ENCODE measurements at places on chromosomes 7 and 10. TPM values are rescaled to one million over a fixed set of nuclear protein-coding genes. Genes with fewer than 3 reads are reported as not detected.

NRCAM gene
- not detected for total RNA-seq

OR6V1 gene
- not detected for total RNA-seq

- H3K36me3 ChIP-seq = peaks cover 47% of the 10 kb centered on the region
- H3K27ac ChIP-seq = no peak overlapping the region
- peak; percentile 8 for DNase-seq
- H3K27me3 ChIP-seq = no peaks in the 10 kb centered on the region
- no peak overlapping the region for H3K4me3 ChIP-seq
Measured at GRCh38 chr10:99711129-99711719, 20.7 kb downstream of the COX15 start.

SORCS1 gene
- not detected for total RNA-seq

VAX1 gene
- not detected for total RNA-seq

DNA sequence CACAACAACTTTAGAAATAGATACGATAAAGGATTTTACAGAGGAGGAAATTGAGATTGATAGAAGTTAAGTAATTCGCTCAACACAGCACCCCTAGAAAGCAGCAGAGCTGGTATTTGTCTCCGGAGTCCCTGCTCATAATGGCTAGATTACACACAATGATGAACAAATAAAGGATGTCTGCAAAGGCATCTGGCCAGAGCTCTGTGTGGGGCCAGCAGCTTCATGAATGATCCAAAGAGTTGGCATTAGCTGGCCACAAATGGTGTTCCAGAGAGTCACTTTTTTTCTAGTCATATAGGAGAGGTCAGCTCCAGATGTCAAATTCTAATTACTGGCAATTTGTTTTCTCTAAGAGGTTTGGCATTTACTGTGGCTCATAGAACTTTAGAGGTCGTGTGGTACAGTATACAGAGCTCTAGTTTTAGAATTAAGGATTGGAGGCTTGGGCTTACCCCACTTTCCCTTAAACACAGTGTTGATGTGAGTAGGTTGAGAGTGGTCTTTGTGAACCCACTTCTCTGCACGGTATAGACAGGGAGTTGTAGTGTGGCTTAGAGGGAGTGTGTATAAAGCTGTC is 186.2 kb downstream of the BICC1 start:
- H3K4me1 ChIP-seq = no peaks in the 10 kb centered on the region
- no peak for DNase-seq
- no peaks in the 10 kb centered on the region for H3K27me3 ChIP-seq
- no peak overlapping the region for H3K4me3 ChIP-seq
- H3K27ac ChIP-seq = no peak overlapping the region
- H3K36me3 ChIP-seq = no peaks in the 10 kb centered on the region

DNA sequence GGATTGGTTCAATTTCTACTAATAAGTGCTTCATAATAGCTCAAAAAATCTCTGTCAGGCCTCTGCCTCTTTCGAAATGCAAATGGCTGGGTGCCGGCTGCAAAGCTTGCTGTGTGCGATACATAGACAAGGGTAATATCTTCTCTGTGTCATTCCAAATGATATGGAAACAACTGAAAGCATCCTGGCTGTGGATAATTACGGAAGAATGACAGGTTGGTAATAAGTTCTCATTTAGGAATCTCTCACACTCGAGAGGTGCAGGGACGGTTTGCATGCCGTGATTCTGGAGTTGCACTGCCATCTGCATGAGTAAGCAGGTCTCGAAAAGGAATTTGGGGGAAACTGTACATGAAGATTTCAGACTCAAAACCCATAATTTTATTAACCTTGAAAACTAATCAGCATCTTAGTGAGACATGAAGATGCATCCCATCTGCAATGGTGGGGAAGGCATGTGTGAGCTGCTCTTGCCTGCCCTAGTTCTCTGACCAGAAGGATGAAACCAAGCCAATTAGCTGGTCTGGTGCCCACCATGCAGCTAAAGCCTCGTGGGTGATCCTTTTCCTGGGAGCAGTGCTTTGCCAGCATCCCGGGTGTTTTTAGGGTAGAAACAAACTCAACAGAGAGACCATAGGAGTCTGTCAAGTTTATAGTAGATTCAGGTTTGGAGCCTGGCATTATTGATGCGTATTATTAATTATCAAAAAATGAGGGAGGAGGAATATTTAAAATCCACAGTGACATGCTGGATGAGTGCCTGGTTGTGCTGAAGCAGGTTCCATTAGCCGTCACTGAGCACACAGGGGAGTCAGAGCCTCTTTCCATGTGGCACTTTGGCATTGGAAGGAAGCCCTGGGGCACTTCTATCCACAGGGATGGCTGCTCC is 503.6 kb upstream of the MGMT start:
- no peak overlapping the region for H3K4me3 ChIP-seq
- no peak for DNase-seq
- no peaks in the 10 kb centered on the region for H3K4me1 ChIP-seq
- no peaks in the 10 kb centered on the region for H3K36me3 ChIP-seq
- no peaks in the 10 kb centered on the region for H3K27me3 ChIP-seq

DNA sequence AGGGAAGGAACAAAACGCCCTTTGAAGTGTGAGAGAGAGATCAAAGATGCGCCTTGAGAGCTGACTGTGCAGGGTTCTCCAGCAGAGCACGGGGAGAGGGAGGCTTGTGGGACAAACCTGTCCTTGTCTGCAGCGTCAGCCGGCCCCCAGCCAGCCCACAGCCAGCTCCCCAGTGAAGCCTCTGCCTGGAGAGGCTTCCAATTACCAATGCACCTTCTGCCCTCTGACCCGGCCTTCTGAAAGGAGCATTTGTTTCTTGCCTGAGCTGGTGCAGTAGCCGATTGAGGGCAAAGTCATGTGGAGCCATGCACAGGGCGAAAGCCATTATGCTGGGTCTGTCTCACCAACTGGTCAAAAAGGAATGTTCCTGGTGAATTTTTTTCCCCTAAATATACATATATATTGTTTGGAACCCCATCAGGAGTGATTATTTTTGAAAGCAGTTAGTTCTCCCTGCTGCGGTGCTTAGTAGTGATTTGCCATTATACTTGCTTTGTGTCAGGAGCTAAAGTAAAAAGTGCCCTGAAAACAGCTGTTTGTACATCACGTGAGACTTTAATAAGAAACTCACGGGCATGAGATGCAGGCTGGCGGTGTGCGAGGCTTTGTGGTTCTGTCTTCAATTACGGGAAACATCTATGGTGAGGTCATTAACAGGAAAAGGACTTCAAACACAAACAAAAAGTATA is 268.6 kb downstream of the KLF6 start:
- H3K4me1 ChIP-seq = no peaks in the 10 kb centered on the region
- no peak for DNase-seq
- no peak overlapping the region for H3K4me3 ChIP-seq
- no peak overlapping the region for H3K27ac ChIP-seq
- H3K27me3 ChIP-seq = no peaks in the 10 kb centered on the region
- no peaks in the 10 kb centered on the region for H3K36me3 ChIP-seq

PRSS37 gene
- not detected for total RNA-seq

DNA sequence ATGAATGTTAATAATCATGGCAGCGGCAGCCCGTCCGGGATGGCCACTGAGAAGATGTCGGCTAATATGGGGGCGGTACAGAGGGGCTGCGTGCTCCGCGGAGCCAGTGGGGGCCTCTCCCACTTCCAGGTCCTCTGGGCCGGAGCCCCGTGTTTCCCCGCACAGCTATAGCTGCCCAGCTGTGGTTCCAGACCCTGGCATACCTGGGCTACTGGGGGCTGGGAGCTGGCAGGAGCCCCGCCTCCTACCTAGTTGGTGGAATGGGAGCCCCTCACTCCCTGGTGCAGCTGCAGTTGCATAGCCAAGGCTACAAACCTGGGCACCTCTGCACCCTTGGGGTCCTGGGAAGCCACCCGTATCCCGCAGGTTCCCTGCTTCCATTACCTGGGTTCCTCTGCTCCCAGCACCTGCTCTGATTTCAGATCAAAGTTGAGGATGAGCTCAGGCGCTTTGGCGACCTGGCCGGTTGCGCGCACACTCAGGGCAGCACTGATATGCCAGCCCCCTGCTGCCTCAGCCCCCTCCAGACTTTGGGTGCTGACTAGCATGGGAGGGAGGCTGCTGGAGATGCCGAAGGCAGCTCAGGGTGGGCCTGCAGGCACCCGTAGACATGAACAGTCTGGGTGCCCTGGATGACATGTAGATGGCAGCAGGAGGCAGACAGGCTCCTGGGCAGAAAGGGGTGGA is 236.5 kb upstream of the SEMA3D start:
- H3K36me3 ChIP-seq = no peaks in the 10 kb centered on the region
- H3K27me3 ChIP-seq = no peaks in the 10 kb centered on the region
- H3K4me3 ChIP-seq = no peak overlapping the region
- H3K4me1 ChIP-seq = no peaks in the 10 kb centered on the region
- DNase-seq = no peak
- H3K27ac ChIP-seq = no peak overlapping the region

DNA sequence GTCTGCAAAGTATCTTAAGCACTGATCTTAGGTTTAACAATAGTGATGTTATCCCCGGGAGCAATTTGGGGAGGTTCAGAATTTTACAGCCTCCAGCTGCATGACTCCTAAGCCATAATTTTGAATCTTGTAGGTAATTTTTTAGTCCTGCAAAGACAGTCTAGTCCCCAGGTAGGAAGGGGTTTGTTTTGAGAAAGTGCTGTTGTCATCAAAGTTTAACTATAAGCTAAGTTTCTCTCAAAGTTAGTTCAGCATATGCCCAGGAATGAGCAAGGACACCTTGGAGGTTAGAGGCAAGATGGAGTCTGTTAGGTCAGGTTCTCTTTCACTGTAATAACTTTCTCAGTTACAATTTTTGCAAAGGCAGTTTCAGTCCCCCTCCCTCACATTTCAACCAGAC is 79.0 kb upstream of the LRGUK start:
- H3K36me3 ChIP-seq = no peaks in the 10 kb centered on the region
- H3K27ac ChIP-seq = no peak overlapping the region
- no peak for DNase-seq
- H3K4me1 ChIP-seq = no peaks in the 10 kb centered on the region

DNA sequence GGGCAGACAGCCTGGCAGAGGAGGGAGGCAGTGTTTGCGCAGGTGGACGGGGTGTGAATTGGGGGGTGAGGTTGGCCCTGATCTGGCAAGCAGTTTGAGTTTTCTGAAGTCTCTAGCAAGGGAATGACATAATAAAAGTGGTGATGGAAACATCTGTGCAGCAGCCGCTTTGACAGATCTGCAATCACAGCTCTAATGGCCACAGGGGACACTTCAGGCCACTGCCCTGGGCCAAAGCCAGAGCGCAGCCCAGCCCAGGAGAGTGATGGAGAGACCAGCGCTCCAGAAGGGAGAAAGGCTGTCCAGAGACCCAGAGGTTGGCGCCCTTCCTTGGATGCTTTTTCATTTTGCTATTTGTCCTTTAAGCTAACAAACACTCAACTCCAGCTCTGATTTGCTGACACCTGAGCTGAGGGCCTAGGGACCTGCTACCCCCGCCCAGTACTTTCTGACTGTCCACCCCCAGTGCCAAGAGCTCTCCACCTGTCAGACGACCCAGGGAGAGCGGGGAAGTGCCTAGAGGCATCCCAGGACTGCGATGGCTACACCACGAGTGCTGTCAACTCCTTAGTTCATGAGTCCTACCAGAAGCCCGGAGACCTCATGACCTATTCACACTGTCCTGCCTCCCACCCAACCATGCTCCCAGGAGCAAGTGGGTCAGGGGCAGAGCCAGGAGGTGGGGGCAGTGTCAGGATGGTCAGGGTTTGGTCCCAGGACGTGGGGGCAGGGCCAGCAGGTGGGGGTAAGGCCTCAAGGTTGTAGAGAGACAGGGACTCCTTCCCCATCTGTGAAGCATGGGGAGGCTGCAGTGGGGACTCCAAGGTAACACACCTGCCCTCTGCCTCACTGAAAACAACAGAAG is 112.6 kb downstream of the PRKAG2 start:
- DNase-seq = no peak
- H3K4me1 ChIP-seq = peaks cover 19% of the 10 kb centered on the region
- H3K27me3 ChIP-seq = no peaks in the 10 kb centered on the region
- H3K36me3 ChIP-seq = peaks cover 4% of the 10 kb centered on the region
- H3K27ac ChIP-seq = no peak overlapping the region
- no peak overlapping the region for H3K4me3 ChIP-seq

DNA sequence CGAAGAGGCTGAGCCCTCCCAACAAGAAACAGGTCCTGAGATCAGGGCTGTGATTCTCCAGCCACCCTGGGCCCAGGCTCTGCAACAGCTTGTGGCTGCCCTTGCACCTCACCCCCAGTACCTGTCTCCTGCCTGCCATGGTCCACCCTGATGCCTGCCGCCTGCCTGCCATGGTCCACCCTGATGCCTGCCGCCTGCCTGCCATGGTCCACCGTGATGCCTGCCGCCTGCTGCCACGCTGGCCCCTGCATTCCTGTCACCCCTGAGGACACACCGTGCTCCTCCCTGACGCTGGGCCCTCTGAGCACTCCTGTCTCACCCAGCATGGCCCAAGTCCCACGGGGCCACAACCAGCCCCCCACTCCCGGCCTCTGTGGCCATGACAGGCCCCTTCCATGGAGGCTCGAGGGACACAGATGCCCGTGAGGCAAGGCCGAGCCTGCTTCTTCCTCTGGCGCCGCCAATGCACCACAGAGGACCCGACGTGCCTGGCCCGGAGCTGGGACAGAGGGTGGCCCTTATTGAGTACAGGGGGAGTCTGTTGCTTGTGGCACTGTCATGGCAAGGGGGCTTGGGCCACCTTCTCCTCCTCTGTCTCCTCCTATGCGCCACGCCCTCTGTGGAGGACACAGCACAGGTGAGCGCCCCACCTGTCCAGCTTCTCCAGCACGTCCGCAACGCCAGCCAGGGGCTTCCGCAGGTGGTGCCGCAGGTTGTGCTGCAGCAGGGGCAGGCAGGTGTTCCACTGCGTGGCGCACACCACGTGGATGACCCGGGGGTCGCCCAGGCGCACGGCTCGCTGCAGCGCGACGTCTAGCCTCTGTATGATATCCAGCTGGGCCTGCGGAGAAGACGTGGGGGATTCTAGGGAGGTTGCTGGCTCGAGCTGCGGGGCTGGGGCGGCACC is 18.1 kb downstream of the CFAP46 start:
- H3K27ac ChIP-seq = no peak overlapping the region
- DNase-seq = no peak
- H3K27me3 ChIP-seq = no peaks in the 10 kb centered on the region
- H3K4me1 ChIP-seq = no peaks in the 10 kb centered on the region

- H3K27me3 ChIP-seq = no peaks in the 10 kb centered on the region
- no peak overlapping the region for H3K27ac ChIP-seq
- H3K36me3 ChIP-seq = no peaks in the 10 kb centered on the region
- no peak overlapping the region for H3K4me3 ChIP-seq
Measured at GRCh38 chr7:27605689-27606269, 56.9 kb downstream of the HIBADH start.

GRCh38 chr10:102776779-102777456 is 33.2 kb downstream of the WBP1L start:
- no peak for DNase-seq
- no peak overlapping the region for H3K27ac ChIP-seq
- H3K36me3 ChIP-seq = peaks cover 5% of the 10 kb centered on the region
- peaks cover 27% of the 10 kb centered on the region for H3K4me1 ChIP-seq
- H3K4me3 ChIP-seq = no peak overlapping the region
- H3K27me3 ChIP-seq = no peaks in the 10 kb centered on the region

MEPCE gene
- total RNA-seq = 73.1 TPM
